Thoracic aorta (tissue), 2 donors: ENCODE measurements at places on chromosomes 4 and X.

DNA sequence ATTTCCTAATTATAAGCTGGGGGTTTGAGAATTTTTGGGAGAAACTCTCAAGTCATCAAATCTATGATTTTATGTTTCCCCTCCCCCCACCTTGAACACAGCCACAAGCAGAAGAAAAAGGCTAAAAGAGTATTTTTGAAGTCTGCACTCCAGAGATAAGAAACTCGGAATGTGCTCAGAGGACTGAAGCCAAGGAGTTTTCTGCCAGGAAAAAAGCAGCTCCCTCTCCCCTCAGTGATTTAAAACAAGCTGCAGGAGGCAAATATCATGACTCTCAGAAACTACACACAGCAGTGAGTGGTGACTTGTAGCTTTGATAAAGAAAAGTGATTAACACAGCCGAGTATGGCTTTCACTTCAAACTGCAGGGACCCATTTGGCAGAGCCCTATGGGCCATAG lies 800.2 kb upstream of the FTHL17 start:
- no peaks in the 10 kb centered on the region for H3K36me3 ChIP-seq
- peaks cover 23% of the 10 kb centered on the region for H3K4me1 ChIP-seq
- no peak overlapping the region for H3K27ac ChIP-seq
- no peaks in the 10 kb centered on the region for H3K27me3 ChIP-seq

DNA sequence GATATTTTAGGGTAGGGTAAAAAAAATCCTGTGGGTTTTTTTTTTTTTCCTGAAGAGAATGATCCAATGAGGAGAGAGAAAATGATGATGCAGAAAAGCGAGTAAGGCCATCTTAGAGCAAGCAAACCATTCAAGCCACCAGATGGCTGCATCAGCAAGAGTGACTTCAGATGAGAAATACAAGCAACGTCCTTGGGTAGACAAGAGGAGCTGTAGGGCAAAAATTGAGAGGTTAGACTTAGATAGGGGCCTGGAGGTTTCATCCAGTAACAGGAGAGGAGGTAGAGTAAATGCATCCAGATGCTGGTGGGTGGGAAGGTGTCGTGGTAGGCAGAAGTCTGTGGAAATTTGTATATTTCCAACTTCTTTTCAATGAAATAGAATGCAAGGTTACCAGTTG lies 14.6 kb downstream of the FTHL17 start:
- no peak overlapping the region for H3K4me3 ChIP-seq
- H3K27ac ChIP-seq, result no peak overlapping the region
- H3K27me3 ChIP-seq, result no peaks in the 10 kb centered on the region
- no peaks in the 10 kb centered on the region for H3K36me3 ChIP-seq

DNA sequence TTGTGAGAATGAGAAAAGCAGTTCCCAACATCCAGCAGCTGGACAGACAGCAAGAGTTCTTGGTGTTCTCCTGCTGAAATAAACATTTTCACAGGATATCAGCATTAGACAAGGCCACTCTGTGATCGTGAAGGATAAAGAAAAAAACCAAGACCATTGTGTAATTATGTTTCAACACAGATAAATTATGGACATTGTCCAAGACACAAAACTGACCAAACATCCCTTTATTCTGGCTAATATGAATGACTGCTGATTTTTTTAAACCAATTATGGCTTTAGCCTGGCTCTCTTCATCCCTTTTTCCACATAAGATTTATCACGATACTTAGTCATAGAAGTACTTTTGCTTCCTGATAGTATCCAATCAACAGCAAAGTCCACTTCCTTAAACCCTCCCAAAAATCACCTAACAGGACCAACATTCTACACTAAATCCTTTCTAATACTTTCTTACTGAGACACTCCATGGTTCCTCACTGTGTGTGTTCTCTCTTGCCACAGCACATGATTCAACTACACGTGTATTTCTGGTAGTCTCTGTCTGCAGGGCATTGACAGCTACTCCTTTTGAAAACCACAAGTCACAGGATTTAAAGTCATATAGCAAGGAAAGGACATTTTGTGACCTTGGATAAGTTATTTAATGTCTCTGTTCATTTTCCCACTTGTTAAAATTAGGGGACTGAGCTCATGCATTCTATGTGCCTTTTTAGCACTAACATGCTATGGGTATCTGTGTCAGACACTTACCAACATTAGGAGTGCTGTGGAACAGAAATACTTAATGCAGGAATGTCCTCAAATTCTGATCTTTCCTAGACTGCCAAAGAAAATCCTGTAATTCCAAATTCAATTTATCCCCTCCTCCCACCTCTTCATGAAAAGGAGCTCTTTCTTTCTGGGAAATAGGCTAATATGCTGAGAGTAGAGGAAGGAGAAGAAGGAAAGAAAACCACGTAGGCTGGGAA lies 137.2 kb upstream of the PGRMC2 start:
- no peaks in the 10 kb centered on the region for H3K36me3 ChIP-seq
- no peak overlapping the region for H3K27ac ChIP-seq
- H3K27me3 ChIP-seq, result no peaks in the 10 kb centered on the region
- DNase-seq, result no peak

GRCh38 chr4:15162465-15163283 lies 160.4 kb downstream of the CPEB2 start:
- peak overlapping the region; percentile 15 for H3K27ac ChIP-seq
- H3K4me3 ChIP-seq, result no peak overlapping the region
- no peaks in the 10 kb centered on the region for H3K27me3 ChIP-seq
- peaks cover 4% of the 10 kb centered on the region for H3K4me1 ChIP-seq

DNA sequence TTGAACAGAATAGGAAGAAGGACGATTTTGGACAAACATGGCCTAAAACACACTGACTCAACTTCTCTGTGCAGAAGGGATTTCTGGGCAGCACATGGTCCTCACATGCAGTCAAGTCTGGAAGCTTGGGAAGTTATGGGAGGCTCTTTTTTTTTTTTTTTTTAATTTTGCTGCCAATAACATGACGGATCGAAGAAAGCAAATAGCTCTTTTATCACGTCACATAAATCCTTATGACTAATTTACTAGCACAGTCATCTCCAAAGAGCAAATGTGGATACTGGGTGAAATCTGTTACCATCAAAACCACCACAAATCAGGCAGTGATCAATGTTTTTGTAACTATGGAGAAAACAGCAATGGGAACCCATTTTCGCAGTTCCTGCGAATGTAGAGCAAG lies 193.3 kb upstream of the FAM9B start:
- no peaks in the 10 kb centered on the region for H3K4me1 ChIP-seq
- H3K27me3 ChIP-seq, result no peaks in the 10 kb centered on the region
- no peak overlapping the region for H3K27ac ChIP-seq
- H3K36me3 ChIP-seq, result no peaks in the 10 kb centered on the region
- no peak overlapping the region for H3K4me3 ChIP-seq

DNA sequence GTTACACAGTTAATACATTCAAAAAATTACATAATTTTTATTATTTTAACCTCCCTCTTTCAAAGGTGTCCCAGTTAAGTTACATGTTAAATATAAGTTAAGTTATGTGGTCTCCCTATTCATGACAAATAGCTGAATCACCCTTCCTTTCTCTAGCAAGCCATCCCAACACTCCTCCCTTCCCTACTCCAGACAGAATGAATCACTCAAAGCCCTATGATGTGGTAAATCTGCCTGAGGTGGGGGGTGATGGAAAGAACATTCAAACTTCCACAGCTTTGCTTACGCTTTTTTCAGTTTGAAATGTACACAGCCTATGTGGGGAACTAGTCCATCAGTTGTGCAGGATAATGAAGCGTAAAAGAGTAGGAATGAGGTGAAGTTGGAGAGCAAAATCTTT lies 90.2 kb downstream of the CXCL13 start:
- no peaks in the 10 kb centered on the region for H3K27me3 ChIP-seq
- H3K27ac ChIP-seq, result no peak overlapping the region
- H3K36me3 ChIP-seq, result no peaks in the 10 kb centered on the region
- H3K4me3 ChIP-seq, result no peak overlapping the region

- H3K4me3 ChIP-seq, result no peak overlapping the region
- peaks cover 30% of the 10 kb centered on the region for H3K4me1 ChIP-seq
- H3K27ac ChIP-seq, result no peak overlapping the region
- H3K36me3 ChIP-seq, result no peaks in the 10 kb centered on the region
- DNase-seq, result no peak
- no peaks in the 10 kb centered on the region for H3K27me3 ChIP-seq
Observed at GRCh38 chr4:185426960-185427688, 1.4 kb upstream of the UFSP2 start.

GRCh38 chr4:55609393-55609866 lies 17.4 kb upstream of the PDCL2 start:
- H3K4me3 ChIP-seq, result no peak overlapping the region
- no peaks in the 10 kb centered on the region for H3K36me3 ChIP-seq
- no peaks in the 10 kb centered on the region for H3K27me3 ChIP-seq
- no peak for DNase-seq

DNA sequence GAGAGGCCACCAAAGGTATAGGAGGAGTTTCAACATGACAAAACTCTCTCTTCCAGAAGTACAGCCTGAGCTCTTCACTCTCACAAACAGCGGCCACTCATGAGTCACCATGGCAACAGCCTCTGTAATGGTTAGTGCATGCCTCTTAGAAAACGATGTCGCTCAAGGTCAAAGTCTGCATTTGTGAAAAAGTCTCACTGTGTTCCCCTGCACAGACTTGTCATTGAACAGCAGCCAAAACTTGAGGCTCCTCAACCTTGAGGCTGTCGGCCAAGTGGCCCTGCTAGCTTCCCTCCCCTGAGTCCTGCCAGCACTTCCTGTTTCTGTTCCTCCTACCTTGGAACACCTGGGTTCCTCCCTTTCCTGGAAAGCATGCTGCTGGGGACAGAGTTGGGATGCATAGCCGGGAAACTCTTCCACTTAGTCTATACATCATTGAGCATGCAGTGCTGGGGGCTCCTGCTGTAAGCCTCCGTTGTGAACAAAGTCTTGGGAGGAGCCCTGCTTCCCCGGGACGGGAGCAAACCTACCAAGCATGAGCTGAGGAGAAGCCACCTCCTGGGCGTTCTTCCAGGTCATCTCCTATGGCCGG lies 66.6 kb downstream of the ING2 start:
- no peak overlapping the region for H3K4me3 ChIP-seq
- no peak overlapping the region for H3K27ac ChIP-seq
- H3K27me3 ChIP-seq, result no peaks in the 10 kb centered on the region
- H3K36me3 ChIP-seq, result no peaks in the 10 kb centered on the region
- DNase-seq, result no peak
- no peaks in the 10 kb centered on the region for H3K4me1 ChIP-seq

- no peaks in the 10 kb centered on the region for H3K27me3 ChIP-seq
- H3K4me1 ChIP-seq, result peaks cover 7% of the 10 kb centered on the region
- H3K4me3 ChIP-seq, result peak overlapping the region; percentile 54
Observed at GRCh38 chrX:1249101-1249887, 19.3 kb upstream of the CSF2RA start.

- H3K4me3 ChIP-seq, result no peak overlapping the region
- no peak for DNase-seq
- H3K36me3 ChIP-seq, result no peaks in the 10 kb centered on the region
- no peaks in the 10 kb centered on the region for H3K27me3 ChIP-seq
- H3K27ac ChIP-seq, result no peak overlapping the region
Observed at GRCh38 chrX:15566244-15566643, 34.5 kb downstream of the ACE2 start.

- no peaks in the 10 kb centered on the region for H3K36me3 ChIP-seq
- no peak for DNase-seq
- no peak overlapping the region for H3K4me3 ChIP-seq
- no peaks in the 10 kb centered on the region for H3K4me1 ChIP-seq
- no peak overlapping the region for H3K27ac ChIP-seq
Observed at GRCh38 chr4:111283066-111283677, 660.3 kb upstream of the PITX2 start.

GRCh38 chr4:25938366-25938765 lies 24.3 kb downstream of the SMIM20 start:
- H3K27me3 ChIP-seq, result no peaks in the 10 kb centered on the region
- H3K36me3 ChIP-seq, result no peaks in the 10 kb centered on the region
- H3K27ac ChIP-seq, result no peak overlapping the region
- DNase-seq, result no peak

- H3K27ac ChIP-seq, result no peak overlapping the region
- no peak for DNase-seq
- H3K4me3 ChIP-seq, result no peak overlapping the region
- no peaks in the 10 kb centered on the region for H3K36me3 ChIP-seq
- H3K4me1 ChIP-seq, result no peaks in the 10 kb centered on the region
Observed at GRCh38 chrX:14564058-14564457, 34.7 kb downstream of the GLRA2 start.

- no peak for DNase-seq
- no peaks in the 10 kb centered on the region for H3K36me3 ChIP-seq
- peak overlapping the region; percentile 40 for H3K27ac ChIP-seq
- H3K4me1 ChIP-seq, result no peaks in the 10 kb centered on the region
- no peaks in the 10 kb centered on the region for H3K27me3 ChIP-seq
- H3K4me3 ChIP-seq, result peak overlapping the region; percentile 56
Observed at GRCh38 chr4:163611784-163612445, 117.4 kb downstream of the TMA16 start.

DNA sequence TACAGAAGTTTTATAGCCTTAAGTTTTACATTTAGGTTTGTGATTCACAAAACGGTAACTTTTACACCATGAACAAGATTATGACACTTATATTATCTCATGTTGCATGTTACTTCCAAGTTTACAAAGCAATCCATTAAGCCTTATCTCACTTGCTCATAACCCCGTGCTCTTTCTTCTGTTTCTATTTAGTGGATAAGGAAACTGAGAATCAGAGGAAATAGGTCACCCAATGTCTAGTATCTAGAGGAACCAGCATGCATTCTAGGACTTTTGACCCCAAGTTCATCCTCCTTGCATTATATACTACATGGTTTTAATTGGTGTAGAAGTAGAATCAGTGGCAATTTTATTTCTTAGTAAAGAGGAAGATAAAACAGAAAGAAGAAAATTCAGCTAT lies 67.0 kb upstream of the ANXA3 start:
- H3K27ac ChIP-seq, result no peak overlapping the region
- no peak overlapping the region for H3K4me3 ChIP-seq
- H3K36me3 ChIP-seq, result no peaks in the 10 kb centered on the region
- H3K4me1 ChIP-seq, result no peaks in the 10 kb centered on the region
- H3K27me3 ChIP-seq, result no peaks in the 10 kb centered on the region
- no peak for DNase-seq

DNA sequence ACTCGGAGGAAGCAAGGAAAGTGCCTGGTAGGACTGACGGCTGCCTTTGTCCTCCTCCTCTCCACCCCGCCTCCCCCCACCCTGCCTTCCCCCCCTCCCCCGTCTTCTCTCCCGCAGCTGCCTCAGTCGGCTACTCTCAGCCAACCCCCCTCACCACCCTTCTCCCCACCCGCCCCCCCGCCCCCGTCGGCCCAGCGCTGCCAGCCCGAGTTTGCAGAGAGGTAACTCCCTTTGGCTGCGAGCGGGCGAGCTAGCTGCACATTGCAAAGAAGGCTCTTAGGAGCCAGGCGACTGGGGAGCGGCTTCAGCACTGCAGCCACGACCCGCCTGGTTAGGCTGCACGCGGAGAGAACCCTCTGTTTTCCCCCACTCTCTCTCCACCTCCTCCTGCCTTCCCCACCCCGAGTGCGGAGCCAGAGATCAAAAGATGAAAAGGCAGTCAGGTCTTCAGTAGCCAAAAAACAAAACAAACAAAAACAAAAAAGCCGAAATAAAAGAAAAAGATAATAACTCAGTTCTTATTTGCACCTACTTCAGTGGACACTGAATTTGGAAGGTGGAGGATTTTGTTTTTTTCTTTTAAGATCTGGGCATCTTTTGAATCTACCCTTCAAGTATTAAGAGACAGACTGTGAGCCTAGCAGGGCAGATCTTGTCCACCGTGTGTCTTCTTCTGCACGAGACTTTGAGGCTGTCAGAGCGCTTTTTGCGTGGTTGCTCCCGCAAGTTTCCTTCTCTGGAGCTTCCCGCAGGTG lies 637 bp downstream of the AR start:
- H3K4me3 ChIP-seq, result peak overlapping the region; percentile 75
- no peak overlapping the region for H3K27ac ChIP-seq
- DNase-seq, result no peak
- no peaks in the 10 kb centered on the region for H3K36me3 ChIP-seq
- no peaks in the 10 kb centered on the region for H3K4me1 ChIP-seq
